Heart left ventricle (tissue), 16 donors: ENCODE measurements at places on chromosomes 12 and 14. TPM values are rescaled to one million over a fixed set of nuclear protein-coding genes. Genes with fewer than 3 reads are reported as not detected.
A peak's percentile ranks its signal among the peaks of the same experiment; 100 is the strongest.

- DNase-seq = no peak
Measured at GRCh38 chr12:39587225-39587624, 32.4 kb downstream of the ABCD2 start.

- DNase-seq = no peak
Measured at GRCh38 chr12:104427547-104427938, 29.2 kb upstream of the CHST11 start.

The PMCH gene
- polyA plus RNA-seq = not detected

DNA sequence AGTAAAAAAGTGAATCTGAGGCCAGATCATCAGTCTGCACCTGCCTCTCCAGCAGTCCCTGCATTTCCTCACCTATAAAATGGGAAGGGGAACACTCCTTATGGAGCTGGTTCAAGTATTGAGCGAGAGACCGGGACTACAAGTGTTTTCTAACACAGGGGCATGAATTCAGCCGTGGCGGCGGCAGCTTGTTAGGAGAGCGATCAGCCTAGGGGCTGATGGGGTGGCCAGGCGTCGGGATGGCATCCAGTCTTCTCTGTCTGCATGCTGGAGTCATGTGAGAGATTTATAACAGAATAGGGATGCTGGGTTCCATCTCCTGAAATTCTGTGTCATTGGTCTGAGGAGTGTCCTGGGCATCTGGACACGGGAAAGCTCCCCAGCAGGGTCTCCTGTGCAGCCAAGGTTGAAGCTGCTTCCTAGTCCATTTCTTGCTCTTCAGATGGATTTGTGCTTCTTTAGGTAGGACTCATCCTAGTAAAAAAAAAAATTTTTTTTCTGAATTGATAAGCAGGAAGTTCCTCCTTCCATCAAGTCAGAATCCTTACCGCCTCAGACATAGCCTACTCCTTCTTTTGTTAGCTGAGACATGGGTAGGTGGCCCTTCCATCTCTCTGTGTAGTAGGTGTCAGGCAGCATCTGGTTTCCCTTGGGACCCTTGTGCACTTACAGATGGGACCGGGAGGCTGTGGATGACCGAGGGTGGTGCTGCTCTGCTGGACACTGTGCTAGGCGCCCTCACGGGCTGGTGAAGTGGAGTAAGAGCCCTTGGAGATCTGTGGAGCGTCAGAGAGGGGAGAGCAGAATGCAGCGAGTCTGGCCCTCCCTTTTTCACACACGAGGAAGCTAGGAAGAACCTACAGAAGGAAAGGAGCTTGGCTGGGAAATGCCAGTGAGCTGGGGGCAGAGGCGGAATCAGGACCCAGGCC lies 146.7 kb downstream of the TSPAN9 start:
- DNase-seq = no peak

The DPF3 gene
- polyA plus RNA-seq = 21.2 TPM

- no peak for DNase-seq
Measured at GRCh38 chr12:25248137-25248536, 2.6 kb downstream of the KRAS start.

- peak; percentile 23 for DNase-seq
Measured at GRCh38 chr14:80304125-80304766, 92.9 kb upstream of the DIO2 start.

DNA sequence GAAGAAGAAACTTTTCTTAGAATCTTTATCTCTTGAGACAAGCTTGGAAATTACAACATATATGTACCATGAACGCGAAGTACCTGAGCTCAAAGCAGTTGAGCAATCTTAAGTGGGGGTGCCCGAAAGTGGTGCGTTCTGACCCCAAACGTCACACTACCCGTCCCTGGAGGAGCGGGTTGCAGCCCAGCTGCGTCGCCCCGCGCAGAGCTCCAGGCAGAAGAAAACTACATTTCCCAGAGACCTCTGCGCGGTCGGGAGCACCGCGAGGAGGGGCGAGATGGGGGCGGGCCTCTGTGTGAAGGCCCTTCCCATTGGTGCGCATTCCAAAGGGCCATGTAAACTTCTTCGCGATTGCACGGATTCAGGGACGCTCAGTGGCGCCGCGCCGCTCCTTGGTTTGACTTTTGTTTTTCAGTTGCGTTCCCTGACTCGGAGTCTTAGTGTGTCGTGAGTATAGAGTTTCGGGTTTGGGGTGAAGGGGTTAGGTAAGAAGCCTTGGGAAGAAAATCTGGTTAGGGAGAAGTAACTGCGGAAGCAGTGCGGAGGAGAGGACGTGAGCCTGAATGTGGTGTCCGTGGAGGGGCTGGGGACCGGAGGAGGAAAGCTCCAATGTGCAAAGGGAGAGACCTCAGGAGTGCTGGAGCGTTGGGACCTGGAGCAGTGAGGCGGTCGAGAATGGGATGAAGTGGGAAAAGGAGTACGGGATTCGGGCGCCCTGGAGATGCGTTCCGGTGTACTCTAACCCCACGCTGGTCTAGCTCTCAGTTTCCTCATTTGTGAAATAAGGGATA lies at the start of gene CCDC77:
Gene CCDC77, plus strand, starts transcription at position 410 of the 794 bp plus-strand sequence. CDS start 7,740 bp downstream, outside the sequence.
- DNase-seq = peak; percentile 90

The MRPS35 gene
- 39.8 TPM for polyA plus RNA-seq

The GALNT4 gene
- polyA plus RNA-seq = 1.4 TPM

The HRK gene
- polyA plus RNA-seq = 0.03 TPM

DNA sequence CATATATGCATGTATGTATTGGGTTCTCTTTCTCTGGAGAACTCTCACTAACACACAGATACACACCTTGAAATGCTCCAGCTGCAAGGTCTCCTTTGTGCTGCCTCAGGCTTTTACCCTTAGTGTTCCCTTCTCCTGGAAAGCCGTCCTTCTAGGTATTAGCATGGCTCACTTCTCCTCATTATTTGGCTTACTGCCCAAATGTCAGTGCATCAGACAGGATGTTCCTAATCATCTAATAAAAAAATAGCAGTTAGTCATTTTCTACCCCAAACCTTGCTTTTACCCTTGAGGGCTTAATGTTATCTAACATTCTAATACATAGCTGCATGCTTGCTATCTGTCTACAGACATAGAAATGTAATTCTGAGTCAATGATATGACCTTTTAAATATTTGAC lies 109.0 kb upstream of the SLC16A7 start:
- no peak for DNase-seq

GRCh38 chr14:75260025-75260763 lies 18.4 kb upstream of the FOS start:
- no peak for DNase-seq

- DNase-seq = peak; percentile 19
Measured at GRCh38 chr14:65287264-65288131, 125.0 kb upstream of the FUT8 start.

- DNase-seq = no peak
Measured at GRCh38 chr12:125280482-125281377, 215.5 kb downstream of the AACS start.

- no peak for DNase-seq
Measured at GRCh38 chr12:106924268-106924861, 31.3 kb upstream of the TMEM263 start.

DNA sequence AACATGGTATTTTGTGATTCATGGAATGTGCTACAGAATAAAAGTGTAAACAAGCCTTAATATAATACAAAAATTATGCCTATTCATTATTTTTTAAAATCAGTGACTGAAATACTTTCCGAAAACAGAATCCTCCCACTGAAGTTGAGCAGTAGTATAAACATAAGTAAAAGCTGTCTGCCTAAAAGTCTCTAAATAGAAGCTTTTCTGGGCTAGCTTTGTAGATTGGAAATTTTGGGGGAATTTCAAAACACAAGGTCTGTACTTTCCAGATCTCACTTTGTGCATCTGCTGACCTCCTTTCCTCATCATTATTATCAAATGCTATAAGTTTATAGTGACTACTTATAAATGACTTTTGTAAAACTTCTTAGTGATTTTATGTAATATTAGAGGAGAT lies 80.4 kb upstream of the TRHDE start:
- no peak for DNase-seq

DNA sequence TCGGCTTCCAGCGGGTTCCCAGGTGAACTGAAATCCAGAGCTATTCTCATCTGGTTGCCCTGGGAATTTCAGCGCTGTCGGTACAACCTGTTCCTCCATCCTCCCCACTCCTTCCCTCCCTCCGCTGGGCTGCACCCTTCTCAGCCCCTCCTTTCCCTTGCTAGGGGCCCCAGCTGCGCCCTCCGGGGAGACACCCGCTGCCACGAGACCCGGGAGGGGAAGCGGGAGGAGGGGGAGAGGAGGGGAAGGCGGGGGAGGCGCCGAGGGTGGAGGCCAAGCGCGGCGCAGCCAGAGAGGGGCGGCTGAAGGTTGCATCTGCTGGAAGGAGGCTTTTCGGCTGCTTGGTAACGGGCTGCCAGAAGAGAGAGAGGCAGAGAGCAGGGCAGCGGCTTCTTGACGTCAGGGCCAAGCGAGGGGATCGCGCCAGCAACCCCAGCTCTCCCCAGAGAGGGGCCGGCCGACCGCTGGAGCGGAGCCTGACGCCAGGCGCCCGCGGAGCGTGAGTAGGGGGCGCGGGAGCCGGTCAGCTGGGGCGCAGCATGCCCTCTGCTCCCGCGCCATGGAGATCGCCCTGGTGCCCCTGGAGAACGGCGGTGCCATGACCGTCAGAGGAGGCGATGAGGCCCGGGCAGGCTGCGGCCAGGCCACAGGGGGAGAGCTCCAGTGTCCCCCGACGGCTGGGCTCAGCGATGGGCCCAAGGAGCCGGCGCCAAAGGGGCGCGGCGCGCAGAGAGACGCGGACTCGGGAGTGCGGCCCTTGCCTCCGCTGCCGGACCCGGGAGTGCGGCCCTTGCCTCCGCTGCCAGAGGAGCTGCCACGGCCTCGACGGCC lies at the start of gene KCNA5:
Gene KCNA5, plus strand, starts transcription at position 291 of the 831 bp plus-strand sequence. Its CDS starts 269 bp downstream, at position 560.
- DNase-seq = peak; percentile 53

The TBPL2 gene
- not detected for polyA plus RNA-seq

The ARHGEF25 gene
- polyA plus RNA-seq = 10.2 TPM

DNA sequence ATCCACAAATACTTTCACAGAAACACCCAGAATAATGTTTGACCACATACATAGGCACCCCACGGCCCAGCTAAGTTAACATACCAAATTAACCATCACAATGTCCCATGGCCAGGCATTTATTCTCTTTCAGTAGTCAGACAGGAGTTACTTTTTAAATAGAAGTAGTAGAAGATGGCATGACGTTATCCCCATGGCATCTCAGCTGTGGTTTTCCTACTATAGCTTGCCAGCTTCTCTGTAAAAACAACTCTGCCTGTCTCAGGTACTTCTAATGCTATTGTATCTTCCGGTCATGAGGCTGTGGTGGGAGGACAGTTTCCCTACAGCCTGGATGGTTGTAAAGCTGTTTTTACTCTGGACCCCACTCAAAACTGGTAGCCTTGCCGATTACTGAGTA lies 19.3 kb downstream of the CTSG start:
- DNase-seq = no peak

The MFAP5 gene
- polyA plus RNA-seq = 10.2 TPM

GRCh38 chr12:18703321-18703720 lies 34.5 kb downstream of the PLCZ1 start:
- no peak for DNase-seq

DNA sequence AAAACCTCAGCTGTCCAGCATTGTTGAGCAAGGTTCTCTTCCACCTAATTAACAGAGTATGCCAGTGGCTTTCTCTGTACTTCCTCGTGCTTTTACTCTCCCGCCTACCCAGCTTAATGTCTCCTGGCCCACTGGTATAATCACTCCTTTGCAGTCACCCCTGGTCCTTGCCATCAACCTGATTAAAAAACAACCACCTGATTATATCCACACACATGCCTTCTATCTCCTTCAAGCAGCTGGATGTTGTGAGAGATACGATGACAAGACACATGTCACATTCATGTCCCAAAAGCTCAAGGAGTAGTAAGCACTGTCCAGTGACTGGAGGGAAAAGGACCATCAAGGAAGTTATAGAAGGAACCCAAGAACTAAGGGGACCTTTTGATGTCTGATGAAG lies 241.3 kb upstream of the GRIP1 start:
- DNase-seq = no peak

DNA sequence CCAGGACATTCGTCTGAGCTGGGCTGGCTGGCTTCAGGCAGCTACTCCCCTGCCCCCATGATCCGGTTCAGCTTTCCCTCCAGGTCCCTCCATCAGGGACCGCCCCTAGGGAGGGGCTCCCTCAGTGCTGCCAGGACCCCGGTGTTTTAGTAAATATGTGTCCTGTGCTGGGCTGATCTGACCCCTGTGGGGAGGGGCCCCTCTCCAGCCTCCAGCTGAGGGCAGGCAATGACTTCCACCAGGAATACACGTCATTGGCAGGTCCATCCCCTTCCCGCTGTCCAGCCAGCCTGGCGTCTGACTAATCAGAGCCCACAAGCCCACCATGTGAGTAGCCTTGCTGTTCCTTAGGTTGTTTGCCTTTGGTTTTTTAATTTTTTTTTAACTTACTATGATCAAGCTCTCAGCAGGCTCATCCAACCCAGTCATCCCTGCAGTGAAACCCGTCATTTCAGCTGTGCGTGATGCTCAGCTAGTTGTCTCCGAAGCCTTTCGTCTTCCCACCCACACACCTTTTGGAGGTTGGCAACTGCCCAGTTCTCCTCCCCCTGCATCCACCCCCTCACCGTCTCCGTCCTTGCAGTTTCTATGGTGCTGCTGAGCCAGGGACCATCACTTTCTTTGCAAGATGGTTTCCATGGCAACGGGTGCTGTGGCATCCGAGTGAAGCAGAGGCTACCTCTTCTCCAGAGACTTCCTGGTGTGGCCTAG lies 16.0 kb upstream of the SERPINA4 start:
- DNase-seq = no peak

The VSX2 gene
- not detected for polyA plus RNA-seq

The KRT3 gene
- polyA plus RNA-seq = not detected

DNA sequence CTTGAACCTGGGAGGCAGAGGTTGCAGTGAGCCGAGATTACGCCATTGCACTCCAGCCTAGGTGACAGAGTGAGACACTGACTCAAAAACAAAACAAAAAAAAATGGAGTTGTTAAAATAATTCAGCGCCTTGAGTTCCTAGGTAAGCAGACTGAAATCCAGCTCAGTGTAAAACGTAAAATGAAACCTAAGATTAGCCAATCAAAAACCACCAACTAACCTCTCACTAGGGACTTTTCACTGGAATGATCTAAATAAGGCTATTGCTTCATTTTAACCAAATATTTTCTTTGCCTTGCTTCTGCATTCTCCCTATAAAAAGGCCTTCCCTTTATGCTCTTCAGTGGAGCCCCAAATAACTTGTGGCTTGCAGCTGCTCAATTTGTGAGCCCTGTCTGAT lies 91.6 kb upstream of the HIF1A start:
- no peak for DNase-seq

DNA sequence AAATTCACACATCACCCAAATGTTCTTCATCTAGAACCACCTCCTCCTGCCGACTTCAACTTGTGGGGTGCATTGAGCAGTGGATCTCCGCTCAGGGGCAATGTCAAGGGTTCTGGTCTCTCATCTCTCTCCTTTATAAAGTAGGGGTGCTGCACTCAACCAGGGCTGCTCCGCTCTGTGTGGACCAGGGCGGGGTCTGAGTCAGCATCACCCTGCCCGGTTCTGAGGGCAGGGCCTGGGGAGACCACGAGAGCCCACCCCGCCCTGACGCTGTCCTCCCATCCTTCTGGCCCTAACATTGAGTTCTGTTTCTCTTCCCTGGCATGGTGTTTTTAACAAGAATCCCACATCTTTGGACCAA lies 311.6 kb upstream of the DIO3 start:
- DNase-seq = no peak

GRCh38 chr12:125186471-125187147 lies 121.4 kb downstream of the AACS start:
- no peak for DNase-seq

The KMT2D gene
- 38.1 TPM for polyA plus RNA-seq
